ENCODE measurements at places on chromosomes 1 and 21.
A peak's percentile ranks its signal among the peaks of the same experiment; 100 is the strongest.

DNA sequence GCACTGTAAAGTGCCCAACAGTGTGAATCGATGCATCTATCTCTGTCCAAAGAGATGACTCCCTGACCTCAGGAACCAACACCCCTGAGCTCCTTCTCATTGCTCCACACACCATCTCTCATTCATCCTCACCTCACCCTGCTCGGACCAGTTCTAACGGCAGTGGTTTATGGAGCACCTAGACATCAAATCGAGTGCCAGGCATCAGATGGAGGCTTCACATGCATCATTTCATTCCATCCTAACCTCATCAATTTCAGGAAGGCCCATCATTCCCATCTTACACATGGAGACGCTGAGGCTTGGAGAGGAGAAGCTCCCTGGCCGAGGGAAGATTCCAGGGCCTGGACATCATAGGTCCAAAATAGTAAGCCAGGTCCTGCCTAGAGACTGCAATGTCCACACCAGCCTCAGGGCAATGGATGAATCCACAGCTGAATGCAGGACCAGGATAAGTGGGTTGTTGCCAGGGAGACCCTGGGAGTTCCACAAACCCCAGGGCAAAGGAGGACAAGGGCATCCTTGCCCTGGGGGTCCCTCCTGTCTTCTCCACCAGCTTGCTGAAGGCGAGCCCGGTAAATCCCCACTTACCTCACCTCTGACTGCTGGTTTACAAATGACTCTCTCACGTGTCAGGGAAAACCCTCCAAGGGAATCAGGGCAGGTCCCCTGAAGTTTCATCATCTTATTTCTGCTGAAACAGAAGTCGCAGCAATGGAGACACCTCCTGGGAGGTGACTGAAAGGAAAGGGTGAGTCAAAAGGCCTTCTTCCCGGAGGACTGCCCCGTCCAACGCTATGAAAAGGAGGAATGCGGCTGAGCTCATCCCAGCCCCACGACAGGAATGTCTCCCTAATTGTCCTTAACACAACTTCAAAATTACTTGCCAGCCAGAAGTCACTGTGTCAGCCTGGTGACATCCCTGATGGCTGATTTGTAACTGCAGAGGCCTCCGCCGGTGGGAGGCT is 9.0 kb upstream of the IFFO2 start:
- DNase-seq: no peak

DNA sequence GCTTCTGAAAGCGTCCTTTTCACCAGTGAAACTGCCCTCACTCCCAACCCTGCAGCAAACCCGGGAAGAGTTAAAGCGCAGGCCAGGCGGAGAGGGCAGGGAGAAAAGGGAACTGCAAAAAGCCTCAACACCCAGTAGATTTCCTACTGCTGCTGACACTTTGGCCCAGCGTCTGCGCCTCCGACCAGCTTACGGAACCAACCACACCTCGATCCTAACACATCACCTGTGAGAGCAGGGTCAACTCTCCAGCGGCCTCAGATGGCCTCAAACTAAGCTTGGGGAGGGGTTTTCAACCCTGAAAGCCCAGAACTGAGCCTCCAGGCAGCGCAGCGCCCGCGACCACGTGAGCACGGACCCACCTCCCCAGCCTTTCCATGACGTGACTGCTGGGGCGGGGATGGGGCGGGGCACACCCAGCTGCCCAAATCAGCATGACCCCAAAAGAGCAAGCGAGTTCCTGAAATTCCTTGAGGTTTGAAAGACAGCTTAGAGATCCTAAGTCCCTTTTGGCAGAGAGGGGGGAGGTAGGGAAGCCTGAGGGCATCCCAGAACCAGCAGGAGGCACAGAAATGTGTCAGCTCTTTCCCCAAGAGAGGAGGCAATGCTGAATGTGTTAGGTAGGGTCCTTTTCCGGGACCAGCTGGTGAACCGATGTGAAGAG is 59.1 kb downstream of the ITPKB start:
- peak; percentile 68 for DNase-seq

DNA sequence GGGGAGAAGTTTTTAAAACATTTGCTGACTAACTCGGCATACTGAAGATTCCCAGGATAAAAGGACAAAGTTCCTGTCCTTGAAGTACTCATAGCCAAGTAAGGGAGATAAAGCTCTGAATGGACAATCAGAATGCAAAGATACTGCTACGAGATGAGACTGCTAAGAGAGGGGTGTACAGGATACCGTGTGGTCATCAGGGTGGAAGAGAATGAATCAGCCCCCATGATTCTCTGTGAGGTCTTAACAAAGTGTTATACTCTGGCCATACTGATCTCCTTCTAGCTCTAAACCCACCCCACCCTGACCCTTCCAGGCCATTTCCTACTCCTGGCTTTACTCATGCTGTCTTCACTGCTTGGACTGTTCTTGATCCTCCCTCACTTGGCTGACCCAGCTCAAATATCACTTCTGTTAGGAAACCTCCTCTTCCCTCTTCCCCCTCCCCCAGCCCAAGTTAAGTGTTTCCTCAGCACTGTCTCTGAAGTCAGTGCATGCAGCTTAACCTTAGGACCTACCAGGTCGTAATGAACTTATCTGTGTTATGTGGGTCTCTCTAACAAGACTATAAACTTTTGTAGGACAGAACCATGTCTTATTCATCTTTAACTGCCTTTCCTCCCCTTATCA is 15.8 kb upstream of the MAGOH start:
- no peak for DNase-seq

- DNase-seq: no peak
These were observed at the start of gene CFHR3 for GRCh38 chr1:196774603-196775002. Gene CFHR3 (plus strand): TSS chr1:196774840. CDS start chr1:196774887, 47 bp downstream.

DNA sequence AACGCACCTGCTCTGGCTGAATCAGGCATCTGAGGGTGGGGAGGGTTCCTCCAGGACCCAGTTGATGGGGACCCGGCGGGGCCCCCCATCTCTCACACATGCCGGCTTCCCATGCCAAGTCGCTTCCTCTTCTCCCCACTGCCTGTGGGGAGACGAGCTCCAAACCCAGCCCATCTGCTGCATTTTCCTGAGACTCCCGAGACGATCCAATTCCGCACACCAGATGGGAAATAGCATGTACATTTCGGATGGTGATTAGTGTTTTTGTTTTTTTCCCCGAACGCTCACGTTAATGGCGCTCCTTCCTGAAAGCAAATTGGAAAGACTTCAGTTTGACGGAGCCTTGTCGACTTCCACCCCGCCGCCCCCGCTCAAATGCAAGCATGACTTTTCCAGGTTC is 13.2 kb upstream of the GRIK3 start:
- DNase-seq: no peak

GRCh38 chr21:37043818-37044217 is 29.1 kb downstream of the PIGP start:
- no peak for DNase-seq

DNA sequence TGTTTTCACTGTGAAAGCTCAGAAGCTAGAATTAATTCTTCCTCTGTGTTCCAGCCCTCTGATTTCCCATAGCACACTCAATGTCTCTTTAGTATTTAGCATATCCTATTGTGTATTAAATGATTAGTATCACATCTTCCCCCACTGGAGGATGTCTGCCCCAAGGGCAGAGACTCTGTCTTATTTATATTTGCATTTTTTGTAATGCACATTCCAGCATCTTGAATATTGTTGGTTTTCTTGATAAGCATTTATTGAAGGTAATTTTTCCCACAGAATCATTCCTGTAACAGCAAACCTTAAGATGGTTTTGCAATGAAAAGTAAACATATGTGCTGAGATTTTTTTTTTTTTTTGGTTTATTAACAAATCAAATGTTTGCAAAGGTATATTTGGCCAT is 34.1 kb downstream of the CENPF start:
- no peak for DNase-seq

DNA sequence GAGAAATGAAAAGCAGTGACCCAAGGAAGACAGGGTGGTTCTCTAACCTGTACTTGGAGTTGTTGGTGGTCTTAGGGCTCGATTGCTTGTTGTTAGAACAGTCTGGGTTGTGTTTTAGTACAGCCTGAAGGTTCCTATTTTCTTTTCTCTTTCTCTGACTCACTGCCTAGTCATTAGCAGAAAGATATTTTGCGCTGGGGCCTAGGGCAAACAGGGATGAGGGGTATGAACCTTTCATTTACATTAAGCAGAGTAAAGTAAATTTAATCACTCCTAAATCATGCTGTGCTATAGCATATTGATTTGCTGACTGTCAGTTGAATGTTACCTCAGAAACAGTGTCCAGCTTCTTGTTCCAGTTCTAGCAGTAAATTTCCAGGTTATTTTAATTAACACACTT is 197.2 kb downstream of the RWDD3 start:
- DNase-seq: no peak

DNA sequence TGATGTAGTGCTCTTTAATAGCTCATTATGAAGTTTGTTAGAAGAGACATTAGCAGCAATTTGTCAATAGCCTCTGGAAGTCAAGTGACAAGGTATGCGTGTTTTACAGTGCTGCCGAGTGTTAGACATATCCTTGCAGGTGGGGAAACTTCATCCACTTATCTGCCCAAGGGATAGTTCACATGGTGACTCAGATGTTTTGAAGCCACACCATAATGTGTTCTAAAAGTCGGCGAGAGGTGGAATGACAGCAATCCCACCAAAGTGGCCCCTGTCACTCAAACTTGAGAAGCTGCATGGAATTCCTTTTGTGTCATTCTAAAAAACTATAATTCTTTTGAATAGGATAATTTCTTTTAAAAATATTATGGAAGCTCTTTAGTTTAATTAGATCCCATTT is 98.1 kb downstream of the RUNX1 start:
- no peak for DNase-seq

GRCh38 chr1:3183813-3184212 is 114.8 kb downstream of the PRDM16 start:
- DNase-seq: no peak

DNA sequence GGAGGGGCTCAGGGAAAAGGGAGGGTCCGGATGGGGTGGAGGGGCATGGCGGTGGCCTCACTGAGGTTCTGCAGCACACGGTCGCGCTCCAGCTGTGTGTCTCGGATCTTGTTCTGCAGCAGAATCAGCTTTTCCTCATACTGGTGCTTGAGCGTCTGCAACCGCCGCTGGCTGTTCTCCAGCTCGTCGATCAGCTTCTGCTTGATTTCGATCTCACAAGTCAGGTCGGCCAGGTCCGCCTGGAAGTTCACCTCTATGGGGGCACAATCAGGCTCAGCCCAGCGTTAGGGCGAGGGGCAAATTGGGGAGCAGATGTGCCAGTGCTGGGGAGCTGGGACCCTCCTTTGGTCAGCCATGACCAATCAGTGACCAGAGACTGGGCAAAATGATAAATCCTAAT is 25.2 kb downstream of the KIF21B start:
- no peak for DNase-seq

- DNase-seq: no peak
These were observed 224.1 kb upstream of the CACYBP start for GRCh38 chr1:174775621-174776020.

DNA sequence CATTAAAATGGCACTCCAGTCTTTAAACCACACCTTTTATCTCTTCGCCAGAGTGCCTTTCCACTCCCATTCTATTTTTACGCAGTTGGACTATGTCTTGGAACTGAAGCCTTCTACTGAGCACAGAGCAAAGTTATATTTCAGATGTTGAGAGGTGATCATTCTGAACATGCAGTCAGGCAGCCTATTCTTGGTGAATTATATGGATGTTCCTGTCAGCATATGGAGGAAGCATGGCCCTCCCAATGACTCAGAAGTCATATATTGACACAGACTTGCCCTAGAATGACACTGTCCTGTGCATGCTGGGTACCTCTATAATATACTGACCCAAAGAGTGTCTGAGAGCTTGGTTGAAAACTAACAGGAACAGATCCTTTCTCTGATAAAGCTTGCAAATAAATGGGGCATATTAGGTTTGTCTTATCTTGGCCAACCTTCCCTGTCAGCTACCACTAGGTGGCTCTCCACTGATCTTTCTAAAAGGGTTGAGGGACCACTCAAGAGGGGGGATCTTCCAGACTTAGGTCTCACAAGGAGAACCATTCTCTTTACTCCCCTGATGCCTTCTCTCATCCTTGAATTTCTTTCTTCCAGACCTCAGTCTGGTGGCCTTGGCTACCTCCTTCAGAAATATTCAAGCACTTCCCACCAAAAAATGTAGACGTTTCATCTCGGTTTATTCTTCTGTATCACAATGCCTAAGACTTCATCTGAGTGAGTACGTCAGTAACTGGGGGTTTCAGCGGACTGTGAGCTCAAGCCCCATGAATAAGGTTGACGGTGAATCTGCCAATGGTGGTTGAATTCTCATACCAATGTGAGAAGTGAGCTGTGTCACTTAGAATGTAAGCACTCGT is 11.8 kb upstream of the ALG14 start:
- DNase-seq: no peak

DNA sequence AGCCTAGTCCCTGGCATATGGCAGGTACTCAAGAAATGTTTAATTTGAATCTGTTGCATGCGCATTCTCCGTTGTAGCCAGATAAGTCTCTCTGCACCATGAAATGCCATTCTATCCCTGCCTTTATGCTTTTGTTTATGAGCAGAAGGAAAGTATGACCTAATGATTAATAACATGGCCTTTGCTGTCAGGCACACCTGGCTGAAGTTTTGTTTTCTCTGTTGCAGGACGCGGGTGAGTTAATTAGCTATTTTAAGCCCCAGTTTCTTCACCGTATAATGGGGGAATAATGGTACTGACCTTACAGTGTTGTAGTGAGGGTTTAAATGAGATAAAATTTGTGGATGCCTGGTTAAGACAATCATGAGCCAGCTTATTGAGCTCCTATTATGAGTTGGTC is 87.7 kb downstream of the ST6GALNAC3 start:
- no peak for DNase-seq

DNA sequence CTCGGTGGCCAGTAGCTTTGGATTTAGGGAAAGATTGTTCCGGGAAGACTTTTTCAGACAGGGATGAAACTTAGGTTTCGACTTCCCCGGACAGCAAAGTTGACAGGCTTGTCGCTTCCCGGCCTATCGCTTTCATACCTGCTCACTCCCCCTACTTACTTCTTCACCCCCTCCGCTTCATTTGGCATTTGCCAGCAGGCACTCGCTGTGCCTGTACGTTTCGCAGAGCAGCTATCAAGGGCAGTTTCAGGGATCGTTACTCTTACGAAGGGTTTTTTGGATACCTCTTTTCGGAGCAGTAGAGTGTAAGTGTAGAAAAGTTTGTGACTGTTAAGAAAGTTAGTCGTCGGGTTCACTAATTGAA is 393 bp downstream of the BLZF1 start:
- DNase-seq: no peak

DNA sequence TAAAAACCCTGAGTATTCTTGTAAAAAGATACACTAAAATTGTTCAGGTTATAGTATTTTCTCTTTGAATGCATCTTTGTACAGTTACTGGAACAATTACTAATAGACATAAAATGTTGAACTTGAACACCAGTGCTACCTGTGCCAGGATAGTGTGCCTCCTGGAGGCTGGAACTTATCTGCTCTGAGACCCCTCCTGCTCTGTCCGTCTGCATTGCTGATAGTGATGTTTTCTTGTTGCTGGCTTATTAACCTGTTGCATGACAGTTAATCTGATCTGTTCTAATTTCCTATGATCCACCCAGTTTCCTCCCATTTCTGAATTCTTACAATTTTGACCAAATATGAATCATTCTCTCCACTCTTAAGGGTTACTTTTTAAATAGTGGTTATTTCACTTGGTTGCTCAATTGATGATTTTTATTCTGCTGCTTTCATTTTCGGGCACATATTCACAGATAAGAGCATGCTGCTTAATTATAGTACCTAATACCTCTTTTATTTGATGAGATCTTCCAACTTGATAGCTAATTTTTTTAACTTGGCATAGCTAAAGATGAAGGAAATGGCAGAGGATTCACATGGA is 101.4 kb downstream of the CC2D1B start:
- no peak for DNase-seq

All from activated T-helper 2 cell treated with anti-CD3 and anti-CD28 coated beads, Interferon-gamma antibody, Interleukin-2, Interleukin-4, amounts not matched to agents 10 μg/mL and 5 μg/mL and 100 μg/mL, durations not matched to agents 14 hours and 24 hours and 36 hours (primary cell).